ENCODE measurements at places on chromosomes 2 and 18. TPM values are rescaled to one million over a fixed set of nuclear protein-coding genes. Genes with fewer than 3 reads are reported as not detected.
A peak's percentile ranks its signal among the peaks of the same experiment; 100 is the strongest.

DNA sequence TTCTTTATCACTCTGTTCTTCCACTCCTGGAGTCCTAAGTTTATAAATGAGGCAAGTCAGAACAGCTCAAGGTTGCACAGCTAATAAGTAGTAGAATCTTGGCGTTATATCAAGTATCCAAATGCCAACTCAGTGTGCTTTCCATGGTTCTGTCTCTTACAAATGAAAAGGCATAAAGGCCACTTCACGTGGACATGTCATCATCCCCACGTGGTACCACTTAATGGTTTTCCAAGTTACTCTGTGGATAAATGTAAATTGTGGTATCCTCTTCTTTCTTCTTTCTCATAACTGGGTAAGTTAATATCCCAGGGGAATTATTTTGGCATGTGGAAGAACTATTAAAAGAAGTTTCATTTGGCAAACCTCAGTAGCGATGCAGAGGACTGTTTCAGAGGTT, 131.5 kb upstream of the L3MBTL4 start:
- no peak for DNase-seq
- no peak overlapping the region for H3K27ac ChIP-seq
- H3K36me3 ChIP-seq, result no peaks in the 10 kb centered on the region
- no peaks in the 10 kb centered on the region for H3K27me3 ChIP-seq

GRCh38 chr18:32060026-32060425, 31.6 kb upstream of the RNF138 start:
- no peaks in the 10 kb centered on the region for H3K27me3 ChIP-seq
- no peak for DNase-seq
- H3K4me1 ChIP-seq, result peaks cover 3% of the 10 kb centered on the region
- H3K4me3 ChIP-seq, result no peak overlapping the region
- H3K36me3 ChIP-seq, result peaks cover 9% of the 10 kb centered on the region

- no peak overlapping the region for H3K4me3 ChIP-seq
- H3K4me1 ChIP-seq, result no peaks in the 10 kb centered on the region
- DNase-seq, result no peak
- H3K27ac ChIP-seq, result peak overlapping the region; percentile 41
- no peaks in the 10 kb centered on the region for H3K27me3 ChIP-seq
Observed at GRCh38 chr18:57727952-57728807, 74.9 kb downstream of the ATP8B1 start.

GRCh38 chr2:175187378-175187777, 5.9 kb upstream of the ATP5MC3 start:
- no peak overlapping the region for H3K4me3 ChIP-seq
- no peaks in the 10 kb centered on the region for H3K36me3 ChIP-seq
- H3K4me1 ChIP-seq, result no peaks in the 10 kb centered on the region

DNA sequence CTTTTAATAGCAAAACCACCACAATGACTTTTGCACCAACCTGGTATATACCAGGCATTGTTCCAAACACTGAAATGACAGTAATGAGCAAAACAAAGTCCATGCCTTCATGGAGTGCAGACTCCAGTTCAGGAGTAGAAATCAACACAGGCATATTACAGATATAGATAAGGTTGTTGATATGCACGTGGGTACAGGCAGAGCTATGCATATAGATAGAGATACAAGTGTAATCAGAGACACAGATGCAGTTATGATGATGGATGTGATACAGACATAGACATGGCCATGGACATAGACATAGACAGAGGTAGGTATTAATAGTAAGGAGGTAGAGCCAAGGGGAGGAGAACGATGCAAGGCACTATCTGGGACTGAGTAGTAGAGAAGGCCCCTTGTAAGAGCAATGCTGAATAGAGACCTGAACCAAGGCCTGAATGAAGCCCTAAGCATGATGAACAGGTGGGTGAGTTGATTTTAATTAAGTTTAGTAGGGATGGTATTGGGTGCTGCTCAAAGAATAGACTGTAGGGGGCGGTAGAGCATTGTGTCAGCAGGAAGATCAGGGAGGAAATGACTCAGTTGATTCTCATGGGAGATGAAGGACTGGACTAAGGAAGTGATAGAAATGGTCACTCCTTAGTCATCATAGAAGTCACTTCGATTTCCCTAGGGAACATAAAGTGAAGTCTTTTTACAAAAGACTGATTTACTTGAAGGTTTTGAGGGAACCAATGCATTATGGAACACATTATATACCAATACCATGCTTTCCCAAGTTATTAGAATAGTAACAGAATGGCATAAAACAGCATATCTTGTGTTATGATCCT, 39.4 kb downstream of the CMPK2 start:
- H3K27ac ChIP-seq, result no peak overlapping the region
- H3K36me3 ChIP-seq, result no peaks in the 10 kb centered on the region
- H3K4me1 ChIP-seq, result peaks cover 28% of the 10 kb centered on the region
- H3K27me3 ChIP-seq, result no peaks in the 10 kb centered on the region
- no peak overlapping the region for H3K4me3 ChIP-seq

DNA sequence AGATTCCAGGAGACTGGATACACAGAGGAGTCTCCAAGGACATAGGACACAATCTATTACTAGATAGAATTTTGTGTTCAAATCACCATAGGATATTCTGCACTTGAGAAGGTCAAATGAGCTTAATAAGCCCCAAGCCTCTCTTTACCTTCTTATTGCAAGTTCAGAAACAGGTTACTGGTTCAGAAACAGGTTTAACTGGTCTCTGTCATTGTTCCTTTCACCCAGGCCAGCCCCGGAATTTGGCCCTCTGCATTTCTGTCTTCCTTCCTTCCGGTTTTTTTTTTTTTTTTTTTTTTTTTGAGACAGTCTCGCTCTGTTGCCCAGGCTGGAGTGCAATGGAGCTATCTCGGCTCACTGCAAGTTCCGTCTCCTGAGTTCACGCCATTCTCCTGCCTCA, 700.2 kb downstream of the EPHA4 start:
- H3K36me3 ChIP-seq, result no peaks in the 10 kb centered on the region
- H3K4me1 ChIP-seq, result no peaks in the 10 kb centered on the region
- no peaks in the 10 kb centered on the region for H3K27me3 ChIP-seq
- no peak overlapping the region for H3K4me3 ChIP-seq
- DNase-seq, result no peak

DNA sequence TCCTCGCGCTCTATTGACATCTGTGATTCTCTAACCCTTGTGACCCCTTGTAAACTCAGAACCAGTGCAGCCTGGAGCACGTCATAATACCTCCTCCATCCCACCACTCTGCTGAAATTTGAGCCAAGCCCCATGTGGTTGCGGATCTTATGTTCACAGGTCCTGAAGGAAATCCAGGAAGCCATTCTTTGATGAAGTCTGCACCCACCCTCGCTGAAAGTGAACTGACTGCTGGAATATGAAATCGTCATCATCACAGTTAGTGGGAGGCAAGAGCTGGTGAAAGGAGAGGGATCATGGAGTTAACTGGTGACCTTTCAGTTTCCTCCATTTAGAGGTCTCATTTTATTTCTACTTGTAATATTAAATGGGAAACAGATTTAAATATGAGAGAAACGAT, 21.6 kb downstream of the ZEB2 start:
- peak overlapping the region; percentile 43 for H3K27ac ChIP-seq
- H3K4me3 ChIP-seq, result no peak overlapping the region
- H3K36me3 ChIP-seq, result peaks cover 84% of the 10 kb centered on the region
- H3K27me3 ChIP-seq, result no peaks in the 10 kb centered on the region
- peaks cover 74% of the 10 kb centered on the region for H3K4me1 ChIP-seq

- H3K27me3 ChIP-seq, result no peaks in the 10 kb centered on the region
- H3K36me3 ChIP-seq, result no peaks in the 10 kb centered on the region
- H3K4me1 ChIP-seq, result no peaks in the 10 kb centered on the region
- no peak overlapping the region for H3K4me3 ChIP-seq
Observed at GRCh38 chr2:142757111-142757510, 120.4 kb upstream of the KYNU start.

- no peak overlapping the region for H3K4me3 ChIP-seq
- no peak for DNase-seq
Observed at GRCh38 chr2:41414486-41415230, 633.2 kb upstream of the PKDCC start.

DNA sequence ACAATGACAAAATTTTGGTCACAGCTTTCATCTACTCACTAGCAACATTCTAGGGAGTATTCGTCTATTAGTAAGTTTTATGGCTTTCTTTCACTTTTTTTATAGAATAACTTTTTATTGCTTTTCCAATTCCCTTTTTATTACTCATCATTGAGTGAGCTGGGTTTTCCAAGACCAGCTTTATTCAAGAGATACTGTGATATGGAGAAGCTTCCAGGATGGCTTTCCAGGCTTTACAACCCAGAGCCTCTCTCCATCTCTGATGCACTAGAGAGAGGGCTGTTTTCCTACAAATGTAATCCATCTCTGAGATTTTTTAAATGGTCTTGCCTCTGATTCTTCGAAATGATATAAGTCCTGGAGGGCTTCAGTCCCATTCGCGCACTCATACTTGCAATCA, 118.3 kb downstream of the LDLRAD4 start:
- H3K36me3 ChIP-seq, result no peaks in the 10 kb centered on the region
- H3K4me1 ChIP-seq, result no peaks in the 10 kb centered on the region
- H3K4me3 ChIP-seq, result no peak overlapping the region
- H3K27ac ChIP-seq, result no peak overlapping the region
- DNase-seq, result no peak

- H3K27ac ChIP-seq, result no peak overlapping the region
- H3K4me3 ChIP-seq, result no peak overlapping the region
- no peak for DNase-seq
- H3K27me3 ChIP-seq, result peaks cover 32% of the 10 kb centered on the region
- H3K36me3 ChIP-seq, result no peaks in the 10 kb centered on the region
Observed at GRCh38 chr2:148885209-148885608, 10.2 kb downstream of the KIF5C start.

- no peak for DNase-seq
- no peaks in the 10 kb centered on the region for H3K36me3 ChIP-seq
- H3K4me1 ChIP-seq, result no peaks in the 10 kb centered on the region
- no peak overlapping the region for H3K27ac ChIP-seq
- no peak overlapping the region for H3K4me3 ChIP-seq
- peaks cover 4% of the 10 kb centered on the region for H3K27me3 ChIP-seq
Observed at GRCh38 chr18:47184419-47185050, 8.4 kb upstream of the IER3IP1 start.

- DNase-seq, result no peak
- no peaks in the 10 kb centered on the region for H3K36me3 ChIP-seq
- no peaks in the 10 kb centered on the region for H3K27me3 ChIP-seq
- H3K27ac ChIP-seq, result no peak overlapping the region
- no peaks in the 10 kb centered on the region for H3K4me1 ChIP-seq
Observed at GRCh38 chr18:34122724-34123334, 101.9 kb downstream of the NOL4 start.

- peaks cover 43% of the 10 kb centered on the region for H3K27me3 ChIP-seq
- DNase-seq, result no peak
- H3K36me3 ChIP-seq, result no peaks in the 10 kb centered on the region
- H3K4me3 ChIP-seq, result no peak overlapping the region
Observed at GRCh38 chr18:61335684-61336555, 2.7 kb downstream of the CDH20 start.

GRCh38 chr18:49161627-49162026, 210.9 kb upstream of the SMAD7 start:
- H3K4me1 ChIP-seq, result no peaks in the 10 kb centered on the region
- no peaks in the 10 kb centered on the region for H3K36me3 ChIP-seq
- no peak overlapping the region for H3K27ac ChIP-seq
- no peaks in the 10 kb centered on the region for H3K27me3 ChIP-seq

DNA sequence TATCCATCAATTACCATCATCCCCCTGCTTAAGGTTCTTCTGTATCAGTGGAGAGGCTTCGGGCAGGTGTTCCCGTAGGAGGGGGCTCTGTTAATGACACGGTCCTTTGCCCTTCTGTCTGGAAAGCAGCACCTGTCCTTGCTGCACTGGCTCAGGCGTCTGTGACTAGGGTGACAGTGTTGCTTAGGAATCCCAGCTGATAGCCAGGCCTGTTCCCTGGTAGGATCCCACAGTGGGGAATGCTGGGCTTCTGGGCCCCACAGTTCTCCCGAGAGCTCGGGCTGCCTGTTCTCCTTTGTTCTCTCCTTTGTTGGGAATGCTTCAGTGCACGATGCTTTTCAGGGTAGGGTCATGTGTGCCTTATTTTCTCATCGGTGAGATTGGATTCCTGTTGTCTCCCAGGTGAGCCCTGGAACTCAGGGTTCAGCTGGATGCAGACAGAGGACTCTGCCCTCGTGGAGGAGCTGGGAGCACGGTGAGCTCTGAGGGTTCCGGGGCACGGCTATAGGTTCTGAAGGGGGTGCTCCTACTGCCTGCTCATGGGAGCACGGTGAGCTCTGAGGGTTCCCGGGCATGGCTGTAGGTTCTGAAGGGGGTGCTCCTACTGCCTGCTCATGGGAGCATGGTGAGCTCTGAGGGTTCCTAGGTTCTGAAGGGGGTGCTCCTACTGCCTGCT, 9.6 kb downstream of the SNTG2 start:
- no peaks in the 10 kb centered on the region for H3K36me3 ChIP-seq
- no peaks in the 10 kb centered on the region for H3K27me3 ChIP-seq
- no peak overlapping the region for H3K27ac ChIP-seq
- no peak overlapping the region for H3K4me3 ChIP-seq
- H3K4me1 ChIP-seq, result no peaks in the 10 kb centered on the region
- no peak for DNase-seq

GRCh38 chr18:24982831-24983230, 369.1 kb downstream of the ZNF521 start:
- no peaks in the 10 kb centered on the region for H3K36me3 ChIP-seq
- H3K4me1 ChIP-seq, result peaks cover 22% of the 10 kb centered on the region
- H3K27me3 ChIP-seq, result no peaks in the 10 kb centered on the region
- H3K27ac ChIP-seq, result no peak overlapping the region
- no peak overlapping the region for H3K4me3 ChIP-seq
- DNase-seq, result no peak

GRCh38 chr18:77022556-77022955, 110.0 kb downstream of the MBP start:
- H3K27ac ChIP-seq, result no peak overlapping the region
- DNase-seq, result no peak
- no peaks in the 10 kb centered on the region for H3K4me1 ChIP-seq
- H3K27me3 ChIP-seq, result no peaks in the 10 kb centered on the region
- H3K4me3 ChIP-seq, result no peak overlapping the region
- no peaks in the 10 kb centered on the region for H3K36me3 ChIP-seq

GRCh38 chr18:11808001-11808855, 43.0 kb upstream of the CHMP1B start:
- peaks cover 2% of the 10 kb centered on the region for H3K4me1 ChIP-seq
- H3K36me3 ChIP-seq, result no peaks in the 10 kb centered on the region
- no peak overlapping the region for H3K4me3 ChIP-seq
- H3K27me3 ChIP-seq, result no peaks in the 10 kb centered on the region
- DNase-seq, result no peak
- H3K27ac ChIP-seq, result no peak overlapping the region

Gene UGT1A4
- not detected for total RNA-seq

Gene MEP1B
- not detected for total RNA-seq

Gene LYPD6B
- total RNA-seq, result not detected

Gene OST4
- total RNA-seq, result 387 TPM

Gene BCL11A
- total RNA-seq, result 23.6 TPM

Gene ZAP70
- 0.52 TPM for total RNA-seq

Gene HOXD11
- not detected for total RNA-seq

Gene DNAJC5G
- total RNA-seq, result 1.7 TPM

Gene CCDC74A
- 0.45 TPM for total RNA-seq

Gene TMEM214
- total RNA-seq, result 29.3 TPM
